ENCODE measurements at places on chromosomes 4 and X.

- no peak for DNase-seq
Observed at GRCh38 chr4:133802359-133803140, 399.0 kb downstream of the PABPC4L start.

- DNase-seq, result no peak
Observed at GRCh38 chr4:123463869-123464268, 67.3 kb downstream of the SPRY1 start.

DNA sequence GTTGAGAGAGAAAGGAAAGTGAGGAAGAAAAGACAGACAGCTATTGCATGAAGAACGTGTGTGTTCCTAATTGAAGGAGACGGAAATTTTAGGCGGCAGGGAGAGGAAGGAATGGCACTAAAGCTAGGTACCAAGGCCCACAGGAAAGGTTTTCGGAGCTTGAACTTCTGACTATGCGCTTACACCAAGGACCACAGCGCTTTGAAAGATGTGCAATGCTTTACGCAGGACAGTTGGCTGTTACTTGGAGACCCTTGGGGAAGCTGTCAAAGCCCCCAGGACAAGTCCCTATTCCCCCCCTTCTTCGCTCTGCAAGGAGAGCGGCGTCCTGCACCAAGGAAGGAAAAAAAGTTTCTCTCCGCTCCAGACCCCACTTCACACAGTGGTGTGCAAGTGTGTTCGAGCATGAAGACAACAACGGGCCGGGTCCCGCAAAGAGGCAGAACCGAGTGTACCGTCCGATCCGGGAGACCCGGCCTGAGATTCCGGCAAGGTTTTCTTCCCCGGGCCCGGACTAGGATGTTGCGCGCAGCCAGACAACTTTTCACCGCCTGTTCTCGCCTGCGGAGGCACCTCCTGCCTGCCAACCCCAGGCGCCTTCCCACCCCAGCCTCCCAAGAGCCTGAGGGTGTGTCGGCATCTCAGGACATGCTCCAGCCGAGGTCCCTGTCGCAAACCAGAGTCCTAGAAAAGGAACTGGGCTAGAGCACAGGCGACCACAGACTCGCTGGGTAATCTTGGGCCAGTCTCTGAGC, 896 bp downstream of the KDR start:
- DNase-seq, result no peak

DNA sequence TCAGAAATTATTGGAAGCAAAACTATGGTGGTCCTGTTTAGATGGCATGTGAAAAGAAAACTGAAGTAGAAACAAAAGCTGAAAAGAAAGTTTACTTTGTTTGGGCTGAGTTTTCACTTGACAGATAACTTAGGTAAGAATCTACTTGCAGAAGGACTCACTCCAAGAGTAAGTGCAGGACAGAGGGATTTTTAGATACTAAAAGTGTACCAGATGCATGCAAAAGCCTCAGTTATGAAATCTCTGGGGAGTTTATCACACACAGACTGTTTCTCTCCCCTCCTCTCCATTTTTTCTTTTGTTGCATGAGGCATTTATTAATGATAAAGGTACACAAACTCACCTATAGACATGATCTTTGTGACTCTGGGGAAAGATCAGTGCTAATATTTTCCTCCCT, 127.5 kb upstream of the GIMD1 start:
- DNase-seq, result no peak

GRCh38 chrX:15073313-15073712, 196.6 kb downstream of the ASB9 start:
- no peak for DNase-seq
